ENCODE measurements at places on chromosomes 4 and X. TPM values are rescaled to one million over a fixed set of nuclear protein-coding genes. Genes with fewer than 3 reads are reported as not detected.

UTP14A gene
- total RNA-seq, result 1.1 TPM

F8 gene
- 17.2 TPM for total RNA-seq

AKAP4 gene
- not detected for total RNA-seq

MYOZ2 gene
- total RNA-seq, result 3.5 TPM

CTAG2 gene
- not detected for total RNA-seq

- H3K27ac ChIP-seq, result peak overlapping the region; percentile 83
- H3K4me3 ChIP-seq, result peak overlapping the region; percentile 79
- H3K27me3 ChIP-seq, result no peaks in the 10 kb centered on the region
- H3K36me3 ChIP-seq, result peaks cover 6% of the 10 kb centered on the region
- H3K4me1 ChIP-seq, result no peaks in the 10 kb centered on the region
Measured at GRCh38 chr4:80071604-80072227, 1.3 kb downstream of the ANTXR2 start.

GRCh38 chr4:55673424-55673823, 37.3 kb upstream of the NMU start:
- H3K27me3 ChIP-seq, result no peaks in the 10 kb centered on the region
- no peaks in the 10 kb centered on the region for H3K4me1 ChIP-seq
- no peaks in the 10 kb centered on the region for H3K36me3 ChIP-seq
- H3K27ac ChIP-seq, result no peak overlapping the region

- no peaks in the 10 kb centered on the region for H3K4me1 ChIP-seq
- H3K36me3 ChIP-seq, result peaks cover 3% of the 10 kb centered on the region
- no peak overlapping the region for H3K4me3 ChIP-seq
- H3K27ac ChIP-seq, result no peak overlapping the region
- no peak for DNase-seq
Measured at GRCh38 chr4:142656178-142656577, 189.9 kb downstream of the INPP4B start.

DNA sequence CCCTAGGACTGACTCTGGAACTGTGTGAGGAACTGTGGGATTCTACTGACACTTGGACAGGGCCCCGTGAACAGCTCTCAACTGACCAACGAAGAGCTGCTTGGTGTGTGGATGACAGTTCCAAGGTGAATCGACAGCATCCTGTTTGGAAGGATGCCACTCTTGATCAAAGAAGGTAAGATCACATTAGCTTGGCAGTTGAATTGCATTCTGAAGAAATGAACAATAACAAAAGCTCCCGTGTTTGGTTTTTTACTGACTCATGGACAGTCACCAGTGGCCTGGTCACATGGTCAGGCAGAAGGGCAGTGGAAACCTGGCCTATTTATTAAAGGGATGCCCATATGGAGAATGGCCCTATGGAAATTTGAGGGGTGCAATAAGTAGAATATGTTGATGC, 33.1 kb upstream of the GPR34 start:
- peaks cover 5% of the 10 kb centered on the region for H3K4me1 ChIP-seq
- H3K36me3 ChIP-seq, result no peaks in the 10 kb centered on the region
- no peak overlapping the region for H3K4me3 ChIP-seq

GRCh38 chr4:78509043-78509442, 42.5 kb upstream of the ANXA3 start:
- no peak for DNase-seq
- no peaks in the 10 kb centered on the region for H3K36me3 ChIP-seq
- no peaks in the 10 kb centered on the region for H3K27me3 ChIP-seq
